ENCODE measurements at places on chromosomes 13 and 19.

- no peak for DNase-seq
These were observed 88.1 kb downstream of the POSTN start for GRCh38 chr13:37510441-37510840.

DNA sequence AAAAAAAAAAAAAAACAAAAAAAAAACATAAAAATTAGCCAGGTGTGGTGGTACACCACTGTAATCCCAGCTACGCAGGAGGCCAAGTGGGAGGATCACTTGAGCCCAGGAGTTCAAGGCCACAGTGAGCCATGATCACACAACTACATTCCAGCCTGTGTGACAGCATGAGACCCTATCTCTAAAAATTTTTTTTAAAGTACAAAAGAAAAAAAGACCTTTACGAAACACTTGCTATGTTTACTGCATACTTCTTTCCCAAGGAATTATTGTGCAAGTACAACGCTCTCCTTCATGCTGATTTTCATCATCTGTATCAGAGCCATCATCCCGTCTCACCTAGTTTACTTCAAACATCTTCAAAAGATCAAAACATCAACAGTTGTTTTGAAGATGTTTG lies 28.6 kb upstream of the ZNF780A start:
- DNase-seq = no peak

DNA sequence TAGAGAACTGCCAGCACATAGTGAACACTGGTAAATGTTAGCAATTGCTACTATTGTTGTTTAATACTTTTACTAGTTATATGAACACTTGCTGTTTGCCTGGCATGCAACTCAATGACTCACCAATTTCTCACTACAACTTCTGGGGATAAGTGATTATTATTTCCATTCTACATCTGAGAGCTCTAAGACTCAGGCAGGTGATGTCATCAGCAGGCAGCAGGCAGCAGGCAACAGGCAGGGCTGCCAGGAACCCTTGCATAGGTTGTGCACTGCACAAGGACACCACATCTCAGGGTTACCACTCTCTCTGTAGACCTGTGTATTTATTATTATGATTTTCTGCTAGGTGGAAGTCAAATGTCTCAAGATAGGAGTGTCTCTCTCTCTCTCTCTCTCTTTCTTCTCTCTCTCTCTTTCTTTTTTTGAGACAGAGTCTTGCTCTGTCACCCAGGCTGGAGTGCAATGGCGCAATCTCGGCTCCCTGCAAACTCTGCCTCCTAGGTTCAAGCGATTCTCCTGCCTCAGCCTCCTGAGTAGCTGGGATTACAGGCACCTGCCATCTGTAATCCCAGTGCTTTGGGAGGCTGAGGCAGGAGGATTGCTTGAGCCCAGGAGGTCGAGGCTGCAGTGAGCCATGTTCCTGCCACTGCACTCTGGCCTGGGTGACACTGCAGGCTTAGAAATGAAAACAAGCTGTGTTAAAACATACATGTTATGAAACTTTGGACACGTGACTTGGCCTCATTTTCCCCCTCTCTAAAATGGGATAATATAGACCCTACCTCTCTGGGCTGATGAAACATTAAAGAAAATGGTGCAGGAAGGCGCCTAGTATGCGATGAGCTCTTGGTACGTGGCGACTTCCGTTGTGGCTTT lies 22.7 kb downstream of the HPN start:
- DNase-seq = no peak

GRCh38 chr13:74869846-74870245 lies 612.1 kb downstream of the TBC1D4 start:
- DNase-seq = no peak

- DNase-seq = no peak
These were observed 37.4 kb downstream of the COG6 start for GRCh38 chr13:39692660-39693438.
